NCI-H460 (cell line): ENCODE measurements at places on chromosomes 3 and 15. TPM values are rescaled to one million over a fixed set of nuclear protein-coding genes. Genes with fewer than 3 reads are reported as not detected.

SLC9C1 gene
- total RNA-seq = not detected in 2 replicates

C3orf80 gene
- not detected in 2 replicates for total RNA-seq

ZCWPW2 gene
- 0.22 and 0.29 TPM in 2 replicates for total RNA-seq

FEZF2 gene
- total RNA-seq = not detected in 2 replicates

ROBO2 gene
- 0.05 TPM in 1 of 2 replicates, not detected in the other for total RNA-seq

BCL2A1 gene
- not detected in 2 replicates for total RNA-seq

- no peak for DNase-seq
These were observed 35.2 kb downstream of the FAM81A start for GRCh38 chr15:59473226-59473625.

DNA sequence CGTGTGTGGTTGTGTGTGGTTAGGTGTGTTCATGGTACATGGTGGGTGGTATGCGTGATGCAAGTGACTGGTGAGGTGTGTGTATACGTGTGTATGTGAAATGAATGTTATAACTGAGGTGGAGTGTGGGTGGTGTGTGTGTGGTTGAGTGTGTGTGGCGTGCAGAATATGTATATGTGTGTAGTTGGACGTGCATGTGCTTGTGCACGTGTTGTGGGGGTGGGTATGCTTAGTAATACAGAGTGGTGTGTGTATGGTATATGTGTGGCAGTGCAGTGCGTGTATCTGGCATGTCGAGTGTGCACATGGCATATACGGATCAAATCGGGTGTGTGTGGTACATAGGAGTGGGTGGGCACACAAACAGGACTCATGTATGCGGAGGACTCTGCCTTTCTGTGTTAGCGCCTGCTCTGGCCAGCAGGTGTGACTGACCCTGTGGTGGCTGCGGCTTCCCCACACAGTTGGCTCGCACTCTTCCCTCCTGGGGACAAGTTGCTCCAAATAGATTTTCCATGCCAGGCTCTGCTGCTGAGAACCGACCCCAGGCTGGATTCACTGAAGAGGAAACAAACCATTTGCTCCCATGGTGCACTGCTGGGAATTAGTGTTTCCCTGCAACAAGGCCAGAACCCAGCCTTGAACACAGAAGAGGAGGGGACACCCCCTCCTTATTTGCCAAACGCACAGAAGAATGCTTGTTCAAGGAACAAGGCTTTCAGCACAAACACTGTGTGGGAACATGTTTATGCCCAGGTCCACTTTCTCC lies 1.2 kb upstream of the C3orf70 start:
- no peak for DNase-seq

DNA sequence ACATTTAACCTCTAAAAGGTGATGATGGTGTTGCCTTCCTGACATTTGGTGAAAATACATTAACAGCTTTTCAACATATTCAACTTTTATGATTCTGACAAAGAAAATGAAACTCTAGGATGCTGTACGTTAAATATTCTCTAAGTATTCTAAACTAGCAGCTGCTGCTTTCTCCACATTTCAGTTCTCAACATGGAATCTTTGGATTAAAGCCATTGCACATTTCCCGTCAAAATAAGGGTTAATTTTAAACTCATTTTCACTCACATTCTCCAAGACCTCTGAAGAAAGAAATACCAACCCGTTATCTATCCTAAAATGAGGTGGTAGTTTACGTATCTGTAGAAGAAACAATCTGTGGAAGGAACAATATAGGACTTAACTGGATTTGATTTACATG lies 655.7 kb upstream of the ARPP21 start:
- no peak for DNase-seq

- no peak for DNase-seq
These were observed 42.2 kb upstream of the B3GNT5 start for GRCh38 chr3:183210862-183211341.

- DNase-seq = no peak
These were observed 21.0 kb downstream of the RARB start for GRCh38 chr3:25448750-25449692.

DNA sequence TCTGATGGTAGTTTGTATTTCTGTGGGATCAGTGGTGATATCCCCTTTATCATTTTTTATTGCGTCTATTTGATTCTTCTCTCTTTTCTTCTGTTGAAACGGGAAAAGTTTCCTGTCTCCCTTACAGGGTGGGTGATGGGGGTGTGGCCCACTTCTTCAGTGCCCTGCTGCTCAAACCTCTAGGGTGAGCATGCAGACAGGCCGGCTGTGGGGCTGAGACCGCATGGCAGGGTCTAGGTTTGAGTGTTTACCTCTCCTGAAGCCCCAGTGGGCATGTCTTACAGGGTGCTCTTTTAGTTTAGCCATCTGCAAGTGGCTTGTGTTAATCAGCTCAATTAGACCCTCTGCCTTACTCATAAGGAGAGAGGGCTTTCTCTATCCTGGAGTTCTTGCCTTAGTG lies 450.0 kb upstream of the EPHA3 start:
- DNase-seq = no peak

DNA sequence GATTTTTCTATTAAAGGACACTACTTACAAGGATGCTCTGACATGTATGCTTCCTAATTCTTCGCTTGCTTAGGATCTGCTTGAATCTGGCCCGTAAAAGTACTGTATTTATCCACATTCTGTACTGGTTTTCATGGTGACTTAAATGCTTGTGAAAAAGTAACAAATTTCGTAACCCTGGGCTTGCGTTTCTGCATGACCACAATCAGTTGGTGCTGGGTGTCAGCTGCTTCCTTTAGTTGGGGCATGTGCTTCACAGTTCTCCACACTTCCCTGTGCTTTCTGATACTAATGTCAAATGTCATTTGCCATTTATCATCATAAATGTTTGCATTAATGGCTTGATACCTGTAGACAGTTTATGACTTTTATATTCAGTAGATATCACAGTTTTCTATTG lies 218.4 kb upstream of the MLF1 start:
- DNase-seq = no peak

DNA sequence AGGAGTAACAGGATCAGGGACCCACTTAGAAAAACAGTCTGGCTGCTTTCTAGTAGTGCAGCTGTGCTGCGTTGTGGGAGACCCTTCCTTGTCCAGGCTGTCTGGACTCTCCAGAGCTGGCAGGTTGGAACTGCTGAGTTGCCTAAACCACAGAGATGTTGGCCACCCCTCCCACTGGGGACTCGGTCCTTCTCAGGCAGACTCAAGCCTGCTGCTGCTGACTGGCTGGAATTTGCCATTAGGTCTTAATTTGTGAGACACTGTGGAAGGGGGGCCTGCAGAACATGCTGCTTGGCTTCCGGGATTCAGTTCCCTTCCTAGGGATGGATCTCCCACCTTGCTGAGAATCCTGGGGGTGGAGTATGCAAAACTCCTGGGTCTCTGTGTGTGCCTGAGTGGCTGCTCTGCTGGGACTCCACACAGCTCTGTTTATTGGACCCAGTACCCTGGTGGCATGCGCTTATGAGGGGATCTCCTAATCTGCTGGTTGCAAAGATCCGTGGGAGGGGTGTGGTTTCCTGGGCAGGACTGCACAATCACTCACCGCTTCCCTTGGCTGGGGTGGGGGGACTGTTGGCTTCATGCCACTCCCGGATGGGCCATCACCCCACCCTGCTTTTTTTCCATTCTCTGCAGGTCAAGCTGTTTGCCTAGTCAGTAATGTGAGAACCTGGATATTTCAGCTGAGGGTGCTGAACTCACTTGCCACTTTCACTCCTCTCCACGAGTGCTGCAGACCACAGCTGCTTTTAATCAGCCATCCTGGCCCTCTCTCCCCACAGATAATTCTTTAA lies 150.5 kb downstream of the CFAP20DC start:
- no peak for DNase-seq

- DNase-seq = no peak
These were observed 90.9 kb downstream of the STRIT1 start for GRCh38 chr3:155202626-155203025.

GRCh38 chr3:155377847-155378246 lies 84.4 kb upstream of the STRIT1 start:
- DNase-seq = no peak

GRCh38 chr3:135071483-135071882 lies 276.4 kb downstream of the EPHB1 start:
- DNase-seq = no peak

GRCh38 chr3:14927308-14927707 lies 20.1 kb upstream of the NR2C2 start:
- DNase-seq = no peak
